ENCODE measurements at places on chromosomes 16 and 17. TPM values are rescaled to one million over a fixed set of nuclear protein-coding genes. Genes with fewer than 3 reads are reported as not detected.

DNA sequence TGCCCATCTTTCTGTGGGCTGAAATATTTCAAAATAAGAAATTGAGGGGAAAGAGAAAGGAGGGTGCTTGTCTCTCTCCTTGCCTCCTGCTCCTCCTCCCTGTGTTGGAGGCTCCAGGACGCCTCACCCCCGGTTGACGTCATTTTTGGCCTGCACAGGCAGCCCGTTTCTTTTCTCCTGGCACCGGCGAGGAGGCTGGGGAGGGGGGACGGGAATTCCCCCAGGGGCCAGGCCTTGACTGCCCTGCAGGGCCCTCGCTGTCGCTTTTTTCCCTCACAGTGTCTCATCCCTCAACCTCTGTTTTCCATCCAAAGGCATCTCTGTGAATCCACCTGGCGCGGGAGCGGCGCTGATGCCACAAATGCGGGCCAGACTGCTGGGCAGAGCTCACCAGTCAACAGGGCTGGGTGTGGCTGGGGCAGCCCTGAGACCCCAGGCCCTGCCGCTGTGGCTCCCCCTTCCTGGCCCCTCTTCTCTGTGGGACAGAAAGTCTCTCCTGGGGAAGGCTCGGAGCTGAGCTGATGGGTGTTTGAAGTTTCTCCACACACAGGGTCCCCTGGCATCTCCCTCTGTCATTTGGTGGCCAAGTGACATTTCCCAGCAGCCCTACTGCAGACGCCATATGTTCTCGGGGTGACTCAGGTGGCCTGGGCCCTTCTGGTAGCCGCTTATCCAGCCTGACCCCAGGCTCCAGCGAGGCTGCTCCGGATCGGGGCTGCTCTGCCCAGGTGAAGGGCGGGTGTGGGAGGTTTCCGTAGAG, 16.0 kb downstream of the CENPX start:
- DNase-seq: no peak

DNA sequence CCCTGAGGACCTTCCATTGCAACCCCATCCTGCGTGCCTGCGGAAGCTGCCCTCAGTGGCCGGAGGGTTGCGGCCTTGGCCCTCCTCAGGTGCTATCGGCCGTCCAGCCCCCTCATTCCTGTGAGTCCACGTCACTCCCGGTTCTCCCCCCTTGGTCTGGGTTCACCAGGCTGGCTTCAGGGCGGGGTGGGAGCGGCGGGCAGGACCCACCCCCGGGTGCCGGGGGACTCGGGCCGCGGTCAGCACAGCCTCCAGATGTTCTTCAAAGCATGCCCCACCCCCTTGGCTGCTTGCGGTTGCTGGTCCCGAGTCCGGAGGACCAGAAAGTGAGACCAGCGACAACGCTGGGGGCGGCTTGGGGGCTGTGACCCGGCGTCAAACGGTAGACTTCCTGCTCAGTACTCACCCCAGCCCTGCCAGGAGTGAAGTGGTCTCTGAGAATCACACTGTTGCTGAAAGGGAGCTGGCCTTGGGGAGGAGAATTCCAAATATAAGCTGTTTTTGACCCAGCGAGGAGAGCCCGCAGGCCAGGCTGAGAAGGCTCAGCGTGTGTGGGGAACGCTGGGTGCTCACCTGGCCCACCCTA, 4.5 kb downstream of the ZNF469 start:
- DNase-seq: peak; percentile 84

GRCh38 chr17:75553295-75554110, 28.0 kb downstream of the LLGL2 start:
- no peak for DNase-seq

DNA sequence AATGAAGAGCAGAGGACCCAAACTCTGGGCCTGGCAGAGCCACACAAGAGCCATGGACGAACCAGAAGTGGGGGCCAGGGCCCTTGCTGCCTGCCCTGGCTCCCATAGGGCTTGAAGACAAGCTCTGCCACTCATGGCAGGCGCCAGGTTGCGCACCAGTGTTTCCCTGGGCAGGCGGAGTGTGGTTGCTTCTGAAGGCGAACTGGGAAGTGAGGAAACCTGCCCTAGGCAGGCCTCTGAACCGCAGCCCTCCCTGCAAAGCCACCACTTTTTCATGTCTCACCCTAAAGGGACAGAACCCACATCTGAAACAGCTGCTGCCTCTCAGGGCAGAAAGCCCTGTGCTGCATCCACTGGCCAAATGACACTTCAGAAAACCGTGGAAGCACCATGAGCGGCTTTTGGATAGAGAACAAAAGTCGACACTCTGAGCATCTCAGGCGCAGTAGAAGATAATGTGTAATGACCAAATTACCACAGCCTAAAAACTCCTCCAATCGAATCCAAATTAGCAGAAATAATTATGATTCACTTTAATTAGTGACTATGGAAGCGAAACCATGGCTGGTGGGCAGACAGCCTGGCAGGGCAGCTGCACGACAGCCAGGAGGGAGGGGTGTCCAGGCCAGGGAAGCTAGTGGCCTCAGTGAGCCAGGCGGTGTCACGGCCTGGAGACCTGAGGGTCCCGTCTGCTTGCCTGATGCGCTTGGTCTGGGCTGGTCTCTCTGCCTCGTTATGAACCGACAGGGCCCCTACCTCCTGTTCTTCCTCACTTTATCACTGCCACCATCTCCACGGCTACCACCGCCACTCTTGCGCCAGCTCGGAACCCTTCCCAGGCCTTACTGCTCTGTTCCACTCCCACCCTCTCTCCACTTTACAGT, 59.1 kb downstream of the PRMT7 start:
- peak; percentile 82 for DNase-seq

- peak; percentile 97 for DNase-seq
These were observed at the start of gene NMRAL1 for GRCh38 chr16:4474192-4474961. Gene NMRAL1 (minus strand): TSS chr16:4474625. CDS start chr16:4474132, 493 bp downstream.

DNA sequence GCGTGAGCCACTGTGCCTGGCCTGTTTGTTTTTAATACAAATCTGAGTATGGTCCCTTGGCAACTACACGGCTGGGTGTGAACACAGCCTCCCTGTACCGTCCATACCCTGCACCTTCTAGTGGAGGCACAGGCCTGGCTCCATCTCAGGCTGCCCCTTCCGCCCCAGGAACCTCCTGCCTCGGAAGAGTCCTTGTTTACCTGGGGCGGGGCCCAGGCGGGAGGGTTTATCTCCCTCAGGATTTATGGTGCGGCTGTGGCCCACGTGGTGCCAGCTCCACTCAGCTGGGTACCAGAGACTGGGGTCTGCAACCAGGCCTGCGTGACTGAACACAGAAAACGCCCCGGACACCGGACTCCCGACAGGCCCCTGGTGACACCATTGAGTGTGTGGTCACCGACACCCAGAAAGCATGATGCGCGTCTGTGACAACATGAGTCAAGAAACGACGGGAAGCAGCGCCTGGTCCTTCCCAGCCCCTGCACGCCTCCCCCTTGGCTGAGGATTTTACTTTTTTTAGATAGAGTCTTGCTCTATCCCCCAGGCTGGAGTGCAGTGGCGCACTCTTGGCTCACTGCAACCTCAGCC, 19.0 kb downstream of the UNKL start:
- no peak for DNase-seq

DNA sequence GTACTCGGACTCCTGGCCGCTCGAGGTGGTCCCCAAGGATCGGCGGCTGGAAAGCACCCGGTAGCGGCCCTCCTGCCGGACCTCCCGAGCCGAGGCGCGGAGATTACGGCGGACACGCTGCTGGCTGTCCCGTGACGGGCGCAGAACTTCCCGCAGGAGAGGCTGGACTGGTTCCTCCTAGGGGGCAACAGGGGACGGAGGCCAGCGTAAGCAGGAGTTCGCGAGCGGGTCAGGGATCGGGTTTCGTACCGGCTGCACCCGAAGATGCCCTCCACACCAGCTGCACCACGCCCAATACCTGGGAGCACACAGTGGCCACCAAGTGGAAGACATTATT, 341 bp downstream of the SLC7A6OS start:
- no peak for DNase-seq

DNA sequence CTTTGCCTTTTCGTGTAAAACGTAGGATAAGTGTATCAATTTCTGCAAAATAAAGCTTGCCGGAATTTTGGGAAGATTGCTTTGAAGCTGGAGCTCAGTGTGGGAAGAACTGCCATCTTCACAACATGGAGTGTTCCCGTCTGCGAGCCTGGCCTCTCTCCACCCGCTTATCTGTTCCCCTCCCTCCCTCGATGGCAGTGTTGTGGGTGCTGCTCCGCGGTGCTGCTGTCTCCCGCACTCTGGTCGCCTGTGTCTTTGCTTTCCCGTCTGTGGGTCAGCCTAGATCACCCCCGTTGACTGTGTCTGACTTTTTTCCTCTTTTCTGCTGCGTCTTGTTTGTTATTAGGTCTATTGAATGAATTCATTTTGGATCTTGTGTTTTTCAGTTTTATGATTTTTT, 17.0 kb downstream of the ACSF3 start:
- DNase-seq: peak; percentile 47

DNA sequence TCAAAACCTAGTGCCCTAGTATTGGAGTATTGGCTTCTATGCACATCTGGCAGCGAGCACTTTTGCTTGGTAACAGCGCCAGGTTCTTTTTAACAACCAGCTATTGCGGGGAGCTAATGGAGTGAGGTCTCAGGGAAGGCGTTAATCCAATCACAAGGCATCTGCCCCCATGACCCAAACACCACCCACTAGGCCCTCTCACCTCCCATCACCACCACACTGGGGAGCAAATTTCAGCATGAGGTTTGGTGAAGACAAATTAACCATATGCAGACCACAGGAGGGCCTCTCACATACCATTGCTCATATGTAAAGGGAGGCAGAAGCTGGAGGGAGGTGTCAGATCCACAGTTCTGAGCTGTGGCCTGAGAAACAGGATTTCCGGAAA, 893 bp upstream of the ODF4 start:
- DNase-seq: no peak

- no peak for DNase-seq
These were observed 550.5 kb downstream of the MAF start for GRCh38 chr16:79050063-79050462.

GRCh38 chr17:43917348-43918025, 10.2 kb upstream of the MPP2 start:
- no peak for DNase-seq

Gene KRTAP4-4
- total RNA-seq: not detected

Gene MT1F
- total RNA-seq: 2.6 TPM

Gene ORAI3
- 15.6 TPM for total RNA-seq

Gene EPN2
- total RNA-seq: 37.8 TPM

Gene TAF1C
- 22.2 TPM for total RNA-seq

Gene GDPD1
- total RNA-seq: 1.9 TPM
